CD8-positive, alpha-beta memory T cell (primary cell): ENCODE measurements at places on chromosomes 1 and 21.

GRCh38 chr1:53525595-53525994, 66.4 kb downstream of the DMRTB1 start:
- DNase-seq, result no peak

DNA sequence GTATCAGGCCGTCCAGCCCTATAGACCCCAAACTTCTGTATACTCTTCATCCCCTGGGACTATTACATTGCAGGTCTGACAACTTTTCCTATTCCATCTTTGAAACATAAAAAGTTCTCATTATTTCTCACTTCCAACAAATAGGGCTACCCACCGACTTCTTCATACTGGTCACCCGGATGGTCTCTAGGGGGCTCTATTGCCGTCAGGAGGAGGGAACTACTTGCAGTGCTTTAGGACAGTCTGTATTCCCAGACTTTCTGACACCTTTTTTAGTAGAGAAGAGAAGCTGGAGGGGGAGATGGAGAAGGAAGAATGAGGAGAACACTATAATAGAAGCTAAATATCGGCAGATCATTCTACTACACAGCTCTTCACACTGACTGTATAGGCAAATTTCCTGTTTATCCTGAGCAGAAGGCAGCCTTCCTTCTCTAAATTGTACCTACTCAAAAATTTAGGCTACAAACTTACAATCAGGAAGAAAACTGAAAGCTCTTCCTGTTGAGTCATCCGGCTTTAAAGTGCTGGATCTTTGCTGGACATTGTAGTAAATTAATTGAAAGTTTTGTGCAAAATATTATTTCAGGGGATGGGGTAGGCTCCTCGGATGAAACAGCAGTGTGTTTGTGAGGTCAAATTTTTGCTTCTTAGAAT, 54.6 kb downstream of the CDC7 start:
- no peak for DNase-seq

DNA sequence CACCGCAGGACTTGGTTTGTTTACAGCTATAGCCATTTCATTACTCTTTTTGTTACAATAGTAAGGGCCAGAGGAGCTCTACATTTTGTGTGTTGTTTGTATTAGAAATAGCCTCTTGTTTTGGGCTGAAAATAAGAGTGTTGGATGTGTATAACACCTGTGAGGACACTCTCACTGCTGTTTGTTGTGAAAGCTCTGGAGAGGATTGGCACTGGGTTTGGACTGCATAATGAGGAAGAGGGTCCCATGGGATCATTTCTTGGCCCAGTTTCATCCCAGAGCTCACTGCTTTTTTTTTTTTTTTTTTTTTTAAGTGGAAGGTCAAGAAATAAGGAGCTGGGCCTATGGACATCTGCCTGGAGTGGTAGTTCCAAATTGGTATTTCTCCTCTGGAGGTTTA, 61.6 kb upstream of the KIAA0040 start:
- DNase-seq, result no peak

DNA sequence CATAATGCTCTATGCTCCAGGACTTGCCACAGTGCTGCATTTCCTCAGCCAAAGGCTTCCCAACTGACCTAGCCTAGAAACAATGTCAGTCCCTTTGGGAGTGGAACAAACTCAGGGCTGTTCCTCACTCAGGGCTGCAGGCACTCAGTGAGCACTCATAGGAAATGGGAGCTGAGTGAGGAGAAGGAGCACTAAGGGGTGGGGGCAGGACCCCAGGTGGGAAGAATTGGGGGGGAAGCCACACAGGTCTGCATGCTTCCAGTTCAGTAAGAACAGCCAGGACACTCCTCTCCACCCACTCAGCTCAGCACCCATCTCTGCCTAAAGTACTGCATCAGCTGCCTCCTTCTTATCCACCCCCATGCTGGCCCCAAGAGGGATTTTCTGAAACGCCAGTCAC, 7.3 kb upstream of the SLC5A9 start:
- no peak for DNase-seq

GRCh38 chr1:9657521-9658032, 6.0 kb downstream of the PIK3CD start:
- DNase-seq, result no peak

- no peak for DNase-seq
Observed at GRCh38 chr1:28642056-28642846, 616 bp downstream of the TAF12 start.

DNA sequence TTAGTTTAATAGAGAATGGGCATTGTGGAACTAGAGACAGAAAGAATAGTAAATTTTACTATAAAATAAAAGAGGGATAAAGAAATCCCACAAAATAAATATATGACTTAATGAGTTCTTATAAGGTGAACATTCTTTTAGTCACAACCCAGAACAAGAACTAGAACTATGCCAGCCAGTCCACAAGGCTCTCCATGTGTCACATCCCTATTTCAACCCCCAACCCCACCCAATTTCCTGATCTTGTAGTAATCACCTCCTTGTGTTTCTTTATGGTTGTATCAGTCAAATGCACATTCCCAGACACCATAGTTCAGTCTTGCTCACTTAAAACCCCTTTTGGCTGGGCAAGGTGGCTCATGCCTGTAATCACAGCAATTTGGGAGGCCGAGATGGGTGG, 662.3 kb upstream of the CAMK1G start:
- DNase-seq, result no peak

DNA sequence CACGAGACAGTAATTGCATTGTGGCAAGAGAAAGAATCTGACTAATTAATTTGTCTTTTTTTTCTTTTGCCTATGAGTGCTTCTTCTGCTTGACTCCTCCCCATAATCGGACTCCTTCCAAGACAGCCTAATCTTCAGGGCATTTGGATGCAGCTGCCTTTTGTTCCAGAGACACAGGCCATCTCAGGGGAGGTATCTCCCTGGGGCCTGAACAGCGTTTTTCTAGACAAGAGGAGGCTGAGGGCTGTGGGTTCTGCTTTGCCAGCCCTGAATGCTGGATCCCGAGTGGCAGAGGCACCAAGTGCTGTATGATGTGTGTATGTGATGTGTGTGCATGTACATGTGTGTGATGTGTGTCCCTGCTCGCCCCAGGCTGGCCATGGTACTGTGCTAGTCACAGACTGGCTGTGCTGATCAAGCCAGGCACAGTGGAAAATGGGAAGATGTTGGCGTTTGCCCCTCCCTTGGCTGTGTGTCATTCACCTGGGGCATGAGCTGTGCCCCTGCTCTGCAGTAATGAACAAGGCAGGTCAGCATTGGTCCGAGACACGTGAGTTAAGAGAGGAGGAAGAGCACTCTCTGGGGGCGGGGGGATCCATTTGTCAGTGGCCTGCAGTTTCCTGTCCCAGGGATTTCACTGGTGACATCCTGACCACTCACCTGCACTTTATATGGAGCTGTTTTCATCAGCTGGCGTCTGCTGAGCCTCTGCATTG, 77.2 kb downstream of the ADARB1 start:
- DNase-seq, result no peak

DNA sequence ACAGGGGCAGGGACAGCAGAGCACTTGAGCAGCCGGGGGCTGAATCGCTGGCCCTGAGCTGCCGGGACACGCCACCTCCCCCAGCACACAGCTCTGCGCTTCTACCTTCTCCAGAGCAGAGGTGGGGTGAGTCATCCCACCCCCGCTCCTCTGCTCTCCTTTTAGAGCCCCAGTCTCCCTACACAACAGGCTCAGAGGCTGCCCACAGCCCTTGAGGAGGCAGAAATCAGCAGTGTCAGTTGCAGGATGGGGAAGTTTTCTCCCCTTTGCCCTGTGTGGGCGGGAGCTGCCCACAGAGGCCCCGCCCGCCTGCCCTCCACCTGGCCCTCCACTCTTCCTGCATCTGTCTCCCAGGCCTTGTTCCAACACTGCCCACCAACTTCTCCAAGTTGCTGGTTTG, 94.6 kb downstream of the STUM start:
- DNase-seq, result no peak

DNA sequence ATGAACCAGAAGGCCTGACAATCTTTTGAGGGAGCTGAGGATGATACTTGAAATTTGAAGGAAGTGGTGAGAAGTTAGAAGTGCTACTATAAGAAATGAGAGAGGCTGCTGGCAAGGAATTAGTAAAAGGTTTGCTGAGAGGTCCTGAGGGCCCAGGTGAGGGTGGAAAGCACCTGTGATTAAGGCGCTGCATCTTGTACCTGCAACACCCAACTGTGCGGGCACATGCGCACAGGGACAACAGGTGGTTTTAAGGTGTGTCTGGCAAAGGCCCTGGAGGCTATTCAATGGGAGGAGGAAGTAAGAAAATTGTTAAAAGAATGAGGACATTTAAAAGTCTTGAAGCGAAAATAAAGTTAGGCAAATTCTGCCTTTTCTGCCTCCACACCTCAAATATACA, 349.3 kb downstream of the RGS7 start:
- no peak for DNase-seq

GRCh38 chr1:66739401-66740157, 12.7 kb upstream of the DYNLT5 start:
- DNase-seq, result no peak

GRCh38 chr1:232507571-232507970, 122.4 kb downstream of the SIPA1L2 start:
- no peak for DNase-seq

DNA sequence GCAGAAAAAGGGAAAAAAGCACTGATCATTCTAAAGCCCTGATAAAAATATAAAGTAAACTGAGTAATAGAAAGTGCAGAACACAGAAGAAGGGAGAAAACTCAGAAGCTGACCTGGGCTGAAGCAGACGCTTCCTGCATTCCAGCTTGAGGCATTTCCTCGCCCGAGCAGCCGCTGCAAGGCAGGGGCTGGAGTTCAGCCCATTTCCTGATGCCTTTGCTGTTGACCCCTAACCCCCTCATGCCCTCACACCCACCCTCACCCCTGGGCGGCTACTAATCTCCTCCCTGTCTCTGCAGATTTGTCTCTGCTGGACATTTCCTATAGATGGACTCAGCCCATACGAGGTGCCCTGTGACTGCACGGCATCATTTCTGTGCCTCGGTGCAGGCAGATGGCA, 227.8 kb downstream of the NPHP4 start:
- no peak for DNase-seq

- DNase-seq, result no peak
Observed at GRCh38 chr1:116465845-116466685, 93.0 kb downstream of the ATP1A1 start.

DNA sequence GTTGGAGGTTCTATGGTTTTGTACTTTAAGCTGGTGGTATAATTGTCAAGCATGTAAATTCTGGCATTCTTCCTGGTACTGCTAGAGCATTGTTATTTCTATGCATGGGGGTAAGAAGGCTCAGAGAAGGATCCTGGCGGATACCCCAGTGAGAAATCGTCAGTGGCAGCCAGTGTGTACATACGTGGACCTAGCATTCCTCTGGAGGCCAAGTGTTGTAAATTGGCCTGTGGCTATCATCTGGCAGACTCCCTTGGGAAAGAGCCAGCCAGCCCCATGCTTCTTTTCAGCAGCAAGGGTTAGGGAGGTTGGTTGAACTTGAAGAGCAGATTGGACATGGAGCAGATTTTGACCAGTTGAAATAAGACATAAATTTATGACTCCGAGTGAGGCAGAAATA, 5.2 kb upstream of the AGO3 start:
- DNase-seq, result no peak

DNA sequence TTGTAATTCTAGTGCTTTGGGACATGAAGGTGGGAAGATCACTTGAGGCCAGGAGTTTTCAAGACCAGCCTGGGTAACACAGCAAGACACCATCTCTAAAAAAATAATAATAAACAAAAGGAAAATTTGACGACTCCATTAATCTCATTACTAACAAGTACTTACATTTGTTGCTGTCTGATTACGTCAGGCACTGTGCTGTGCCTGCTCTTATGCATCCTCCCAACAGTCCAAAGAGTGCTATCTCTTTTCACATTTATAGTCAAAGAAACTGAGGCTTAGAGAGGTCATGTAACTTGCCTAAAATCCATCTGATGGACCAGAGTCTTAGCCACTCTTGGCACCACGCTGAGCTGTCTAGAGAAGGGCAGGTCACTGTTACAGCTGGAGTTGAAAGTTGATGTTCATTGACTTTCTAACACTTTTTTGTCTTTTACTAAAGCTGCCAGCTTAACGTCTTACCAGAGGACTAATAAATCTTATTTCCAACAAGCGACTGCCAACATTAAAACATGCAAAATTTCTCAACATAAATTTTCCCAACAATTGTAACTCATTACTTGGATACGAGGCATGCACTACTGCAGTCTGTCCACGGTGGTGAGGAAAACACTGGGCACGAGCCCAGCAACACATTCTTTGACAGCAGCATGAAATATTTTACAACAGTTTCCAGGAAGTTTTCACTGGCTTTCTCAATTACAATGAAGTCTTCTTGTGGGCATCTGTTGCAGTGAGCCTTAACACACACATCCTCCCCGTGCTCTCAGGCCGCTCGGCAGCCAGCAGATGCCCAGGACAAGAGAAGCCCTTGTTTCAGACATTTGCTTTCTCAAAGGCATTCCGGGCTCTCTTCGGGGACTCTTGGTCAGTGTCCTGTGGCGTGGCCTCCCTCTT, 262.9 kb upstream of the PROX1 start:
- DNase-seq, result no peak

DNA sequence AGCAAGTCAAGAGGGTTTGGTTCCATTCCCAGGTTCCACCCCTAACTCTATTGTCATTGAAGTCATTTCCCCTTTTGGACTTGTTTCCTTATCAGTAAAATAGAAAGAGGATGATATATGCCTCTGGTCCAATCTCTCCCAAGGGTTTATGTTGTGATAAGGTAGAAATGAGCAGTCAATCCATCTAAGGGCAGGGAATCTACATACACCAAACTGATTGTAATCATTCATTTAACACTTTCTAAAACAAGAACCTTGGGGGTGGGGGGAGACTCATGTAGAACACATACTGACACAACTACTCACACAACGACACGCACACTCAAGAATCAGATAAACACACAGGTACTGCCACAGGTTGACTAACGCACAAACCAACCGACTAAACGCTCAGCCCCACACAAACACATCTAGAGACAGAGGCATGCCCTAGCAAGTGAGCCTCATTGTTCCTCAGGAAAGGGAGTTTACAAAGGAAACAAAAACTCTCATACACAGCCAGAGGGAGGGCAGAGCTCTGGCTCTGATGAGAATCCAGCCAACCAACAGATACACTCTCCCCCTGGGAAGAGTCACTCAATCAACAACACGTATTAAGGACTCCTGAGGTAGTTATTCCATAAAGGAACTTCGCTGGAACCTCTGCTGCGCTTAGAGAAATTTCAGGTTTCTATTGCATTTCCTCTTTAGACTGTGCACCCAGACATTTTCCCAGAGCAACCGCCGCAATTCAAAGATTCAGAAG, 1.0 kb downstream of the F11R start:
- DNase-seq, result peak; percentile 7

DNA sequence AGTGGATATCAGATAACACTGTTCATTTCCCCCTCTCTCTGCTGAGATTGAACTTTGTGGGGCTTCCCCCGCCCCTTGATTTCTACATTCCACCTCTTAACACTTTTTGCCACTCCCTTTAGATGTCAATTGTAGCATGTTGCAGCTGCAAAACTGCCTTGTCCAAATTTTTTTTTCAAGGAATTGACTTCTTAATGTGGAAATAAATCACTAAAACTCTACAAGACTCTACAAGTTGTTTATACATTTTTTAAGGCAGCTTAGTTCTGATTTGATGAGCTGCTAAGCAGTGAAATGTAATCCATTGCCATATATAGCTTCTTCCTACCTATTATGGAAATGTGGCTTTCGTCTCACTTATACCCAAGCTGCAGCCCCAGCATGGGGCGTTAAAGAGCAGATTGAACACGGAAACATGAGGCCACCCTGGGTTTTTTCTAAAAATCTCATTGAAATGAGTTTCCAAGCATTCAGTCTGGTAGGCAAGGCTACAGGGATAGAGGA, 132.2 kb downstream of the SYT2 start:
- no peak for DNase-seq

- DNase-seq, result no peak
Observed at GRCh38 chr1:180228648-180229482, 1.2 kb upstream of the LHX4 start.
